ENCODE measurements at places on chromosomes 6 and 20. TPM values are rescaled to one million over a fixed set of nuclear protein-coding genes. Genes with fewer than 3 reads are reported as not detected.

The CFB gene
- 0.74 TPM for total RNA-seq

- no peaks in the 10 kb centered on the region for H3K4me1 ChIP-seq
- no peak overlapping the region for H3K27ac ChIP-seq
- no peaks in the 10 kb centered on the region for H3K27me3 ChIP-seq
- H3K36me3 ChIP-seq = peaks cover 3% of the 10 kb centered on the region
- DNase-seq = no peak
- no peak overlapping the region for H3K4me3 ChIP-seq
Observed at GRCh38 chr20:48652961-48653705, 174.7 kb downstream of the PREX1 start.

DNA sequence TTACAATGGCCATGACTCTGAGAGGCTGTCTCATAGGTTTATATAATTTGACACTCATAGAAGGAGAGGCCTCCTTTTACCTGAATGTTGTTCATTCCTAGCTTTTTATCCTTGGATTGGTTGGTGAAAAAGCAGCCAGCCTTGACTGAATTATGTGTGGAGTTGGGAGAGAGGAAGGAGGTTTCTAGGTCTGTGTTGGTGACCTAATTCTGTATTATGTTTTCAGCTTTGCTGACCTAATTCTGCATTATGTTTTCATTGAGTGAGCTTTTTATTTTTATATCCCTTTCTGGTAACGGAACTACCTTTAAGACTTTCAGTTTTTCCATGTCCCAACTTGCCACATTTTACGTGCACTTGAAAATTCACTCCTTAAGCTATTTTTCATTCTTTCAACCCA, 59.1 kb upstream of the RNF144B start:
- no peak overlapping the region for H3K27ac ChIP-seq
- peaks cover 6% of the 10 kb centered on the region for H3K4me1 ChIP-seq
- no peaks in the 10 kb centered on the region for H3K36me3 ChIP-seq

GRCh38 chr6:43835872-43836419, 65.9 kb downstream of the VEGFA start:
- no peaks in the 10 kb centered on the region for H3K27me3 ChIP-seq
- no peak overlapping the region for H3K27ac ChIP-seq
- no peaks in the 10 kb centered on the region for H3K36me3 ChIP-seq
- H3K4me1 ChIP-seq = no peaks in the 10 kb centered on the region
- H3K4me3 ChIP-seq = no peak overlapping the region

GRCh38 chr20:21031666-21032065, 74.5 kb downstream of the LINC00237 start:
- no peak for DNase-seq
- no peak overlapping the region for H3K27ac ChIP-seq
- no peak overlapping the region for H3K4me3 ChIP-seq
- H3K27me3 ChIP-seq = peaks cover 12% of the 10 kb centered on the region
- no peaks in the 10 kb centered on the region for H3K36me3 ChIP-seq

- no peak overlapping the region for H3K4me3 ChIP-seq
- no peaks in the 10 kb centered on the region for H3K4me1 ChIP-seq
- no peaks in the 10 kb centered on the region for H3K36me3 ChIP-seq
- H3K27ac ChIP-seq = no peak overlapping the region
Observed at GRCh38 chr6:88266126-88266525, 100.0 kb upstream of the CNR1 start.

GRCh38 chr6:139277161-139277560, 14.6 kb downstream of the TXLNB start:
- no peaks in the 10 kb centered on the region for H3K36me3 ChIP-seq
- H3K27ac ChIP-seq = no peak overlapping the region
- DNase-seq = no peak

Data from activated naive CD4-positive, alpha-beta T cell treated with anti-CD3 and anti-CD28 coated beads for 36 hours (primary cell).